Stimulated activated CD4-positive, alpha-beta T cell treated with anti-CD3 and anti-CD28 coated beads, Interleukin-2, amount 100 ng/mL, for 24 hours (primary cell): ENCODE measurements at places on chromosomes 2 and 18.

GRCh38 chr2:144796936-144797335, 277.0 kb upstream of the ZEB2 start:
- DNase-seq = no peak

DNA sequence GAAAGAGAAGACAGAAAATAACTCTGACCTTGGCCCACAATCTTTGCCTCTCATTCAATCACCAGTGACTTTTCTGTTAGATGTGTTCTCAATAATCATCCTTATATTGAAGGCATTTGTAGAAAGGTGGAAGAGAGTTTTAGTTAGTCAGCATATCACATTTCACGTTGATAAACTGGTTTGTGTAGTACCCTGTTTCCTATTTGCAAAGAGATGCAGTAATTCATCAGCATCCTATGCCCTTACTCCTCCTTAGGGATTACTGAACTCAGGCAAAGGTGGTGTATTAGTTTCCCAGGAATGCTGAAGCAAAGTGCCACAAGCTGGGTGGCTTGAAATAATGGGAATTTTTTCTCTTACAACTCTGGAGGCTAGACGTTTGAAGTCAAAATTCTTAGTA, 145.0 kb downstream of the SPP2 start:
- DNase-seq = no peak

- DNase-seq = no peak
These were observed 32.5 kb downstream of the GPR45 start for GRCh38 chr2:105274046-105274445.

DNA sequence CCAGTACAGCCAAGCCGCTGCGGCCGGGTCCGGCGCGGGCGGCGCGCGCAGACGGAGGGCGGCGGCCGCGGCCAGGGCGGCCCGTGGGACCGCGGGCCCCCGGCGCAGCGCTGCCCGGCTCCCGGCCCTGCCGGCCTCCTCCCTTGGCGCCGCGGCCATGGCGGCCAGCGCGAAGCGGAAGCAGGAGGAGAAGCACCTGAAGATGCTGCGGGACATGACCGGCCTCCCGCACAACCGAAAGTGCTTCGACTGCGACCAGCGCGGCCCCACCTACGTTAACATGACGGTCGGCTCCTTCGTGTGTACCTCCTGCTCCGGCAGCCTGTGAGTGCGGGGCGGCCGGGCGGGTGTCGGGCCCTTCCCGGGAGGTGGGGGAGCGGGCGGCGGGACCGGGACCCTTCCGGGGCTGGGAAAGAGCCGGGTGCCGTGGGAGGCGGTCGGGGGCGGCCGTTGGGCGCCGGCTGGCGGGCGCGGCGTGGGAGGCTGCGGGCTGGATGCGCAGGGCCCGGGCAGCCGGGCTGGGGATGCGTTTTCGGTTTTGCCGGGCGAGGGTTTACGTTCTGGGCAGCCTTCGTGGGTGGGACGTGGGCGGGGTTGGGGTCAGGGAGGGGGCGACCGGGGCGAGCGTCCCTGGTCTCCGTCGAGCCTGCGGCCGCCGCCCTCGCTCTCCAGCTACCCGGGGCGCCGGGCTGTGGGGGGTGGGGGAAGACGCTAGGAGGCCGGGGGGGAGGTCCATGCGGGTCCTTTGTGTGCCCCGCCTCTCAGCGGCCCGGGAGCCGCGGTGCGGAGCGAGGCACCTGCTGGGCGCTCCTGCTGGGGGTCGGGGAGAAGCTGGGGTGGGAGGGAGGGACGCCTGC, 537 bp downstream of the AGFG1 start:
- DNase-seq = peak; percentile 60

- no peak for DNase-seq
These were observed 198.7 kb downstream of the CDH20 start for GRCh38 chr18:61531891-61532290.

- no peak for DNase-seq
These were observed 161.0 kb upstream of the TMEM200C start for GRCh38 chr18:6056171-6056910.

- no peak for DNase-seq
These were observed 32.6 kb upstream of the LRRC30 start for GRCh38 chr18:7198326-7198725.

DNA sequence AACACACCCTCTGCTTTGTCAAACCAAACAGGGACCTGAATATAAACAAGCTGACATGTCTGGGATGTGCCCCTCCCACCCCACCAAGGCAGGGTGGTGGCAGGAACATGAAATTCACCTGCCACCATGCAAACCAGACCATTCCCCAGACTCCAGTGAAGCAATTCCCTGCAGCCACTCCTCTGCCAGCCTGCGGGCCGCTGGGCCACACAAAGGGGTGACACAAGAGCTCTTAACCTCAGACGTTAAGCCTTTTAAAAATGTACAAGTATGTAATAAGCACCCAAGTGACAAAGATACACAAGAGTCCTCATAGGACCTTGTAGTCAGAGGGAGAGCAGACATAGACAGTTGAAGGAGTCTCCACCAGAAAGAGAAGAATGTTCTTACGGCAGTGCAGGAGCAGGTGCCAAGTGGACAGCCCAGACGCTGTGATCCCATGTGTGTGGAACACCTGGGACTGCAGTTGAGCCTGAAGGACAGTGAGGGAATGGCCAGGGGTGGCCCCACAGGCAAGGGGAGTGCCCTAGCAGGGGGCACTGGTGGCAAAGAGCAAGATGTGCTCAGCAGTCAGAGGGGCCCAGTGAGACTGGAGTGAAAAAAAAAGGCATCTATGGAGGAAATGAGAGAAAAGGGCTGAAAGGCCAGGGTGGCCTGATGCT, 36.9 kb downstream of the CRACDL start:
- DNase-seq = no peak

- DNase-seq = no peak
These were observed 3.3 kb upstream of the TMEM18 start for GRCh38 chr2:680496-680895.

DNA sequence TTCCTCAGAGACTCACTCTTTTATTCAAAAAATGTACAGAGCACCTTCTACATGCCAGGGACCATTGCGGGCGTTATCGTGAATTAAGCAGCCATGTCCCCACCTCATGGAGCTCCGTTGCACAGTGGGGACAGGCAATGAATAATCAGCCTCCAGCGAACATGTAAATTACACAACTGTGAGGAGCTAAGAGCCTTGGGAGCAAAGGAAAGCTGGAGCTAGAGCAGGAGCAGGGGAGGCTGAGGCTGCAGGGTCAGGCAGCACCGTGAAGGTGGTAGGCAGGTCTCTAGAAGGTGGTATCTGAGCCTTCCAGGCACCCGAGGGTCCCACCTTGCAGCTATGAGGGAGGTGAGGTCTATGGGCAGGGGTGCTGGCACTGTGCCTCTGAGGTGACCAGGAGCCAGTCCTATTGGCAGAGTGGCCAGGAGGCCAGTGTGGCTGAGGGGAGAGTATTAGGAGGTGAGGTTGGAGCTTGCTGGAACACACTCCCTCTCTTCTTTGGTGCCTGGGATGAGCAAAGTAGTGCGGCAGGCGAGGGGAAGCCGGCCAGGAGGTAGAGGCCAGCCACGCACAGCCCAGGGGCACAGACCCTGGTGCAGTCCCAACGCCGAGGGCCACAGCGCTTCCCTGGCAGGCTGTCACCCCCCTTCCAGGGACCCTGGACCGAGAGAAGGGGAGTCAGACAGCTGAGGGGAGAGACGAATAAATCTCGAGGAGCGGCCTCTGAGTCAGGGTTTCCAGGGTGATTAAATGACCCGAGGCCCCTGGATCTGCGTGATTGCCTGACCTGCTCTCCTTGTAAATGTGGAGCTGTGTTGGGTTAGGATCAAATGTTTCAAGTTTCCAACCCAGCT, 167.3 kb downstream of the SEPTIN10 start:
- DNase-seq = no peak

GRCh38 chr2:136005462-136006196, 20.2 kb upstream of the DARS1 start:
- no peak for DNase-seq

- DNase-seq = no peak
These were observed 28.4 kb downstream of the ARHGAP28 start for GRCh38 chr18:6757931-6758330.

DNA sequence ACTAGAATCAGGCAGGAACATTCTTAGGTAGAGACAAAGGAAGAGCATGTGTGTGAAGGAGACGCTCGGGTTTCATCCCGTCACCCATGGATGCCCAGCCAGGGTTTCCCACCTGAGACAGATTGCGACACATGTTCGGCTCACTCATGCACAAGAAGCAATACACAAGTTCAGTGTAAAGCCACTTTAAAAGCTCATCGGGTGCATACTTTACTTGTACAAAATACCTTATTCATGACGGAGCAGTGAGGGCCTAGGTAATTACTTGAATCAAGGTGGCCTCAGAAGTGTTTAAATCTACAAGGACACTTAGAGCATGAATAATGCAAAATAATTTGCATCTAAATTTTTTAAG, 42.0 kb downstream of the ZEB2 start:
- DNase-seq = no peak

GRCh38 chr2:3193443-3194330, 183.9 kb downstream of the EIPR1 start:
- DNase-seq = no peak

GRCh38 chr2:72325592-72326422, 178.1 kb upstream of the CYP26B1 start:
- DNase-seq = no peak

DNA sequence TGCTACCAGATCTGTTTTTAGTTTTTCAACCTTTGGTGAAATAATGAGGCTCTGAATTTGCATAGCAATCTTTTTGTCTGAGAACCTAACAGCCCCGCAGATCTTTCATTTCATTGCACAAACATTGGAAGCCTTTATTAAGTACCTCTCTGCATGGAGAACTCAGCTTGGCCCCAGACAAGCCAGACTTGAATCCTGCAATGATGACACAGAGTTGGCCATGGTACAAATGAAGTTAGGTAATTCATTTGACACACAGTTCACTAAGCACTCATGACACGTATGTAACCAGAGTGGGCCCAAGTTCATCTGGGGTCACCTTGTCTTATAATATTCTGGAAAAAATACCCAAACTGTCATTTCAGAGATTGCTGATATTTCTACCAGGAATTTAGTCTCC, 439.1 kb upstream of the ID2 start:
- no peak for DNase-seq

DNA sequence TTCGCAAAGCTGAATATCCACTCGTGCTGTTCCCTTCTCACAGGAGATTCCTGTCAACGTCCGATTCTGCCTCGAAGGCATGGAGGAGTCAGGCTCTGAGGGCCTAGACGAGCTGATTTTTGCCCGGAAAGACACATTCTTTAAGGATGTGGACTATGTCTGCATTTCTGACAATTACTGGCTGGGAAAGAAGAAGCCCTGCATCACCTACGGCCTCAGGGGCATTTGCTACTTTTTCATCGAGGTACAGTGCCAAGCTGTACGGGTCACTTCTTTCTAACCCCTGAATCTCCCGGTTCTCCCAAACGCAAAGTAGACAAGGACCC, 14.6 kb downstream of the CNDP2 start:
- no peak for DNase-seq

DNA sequence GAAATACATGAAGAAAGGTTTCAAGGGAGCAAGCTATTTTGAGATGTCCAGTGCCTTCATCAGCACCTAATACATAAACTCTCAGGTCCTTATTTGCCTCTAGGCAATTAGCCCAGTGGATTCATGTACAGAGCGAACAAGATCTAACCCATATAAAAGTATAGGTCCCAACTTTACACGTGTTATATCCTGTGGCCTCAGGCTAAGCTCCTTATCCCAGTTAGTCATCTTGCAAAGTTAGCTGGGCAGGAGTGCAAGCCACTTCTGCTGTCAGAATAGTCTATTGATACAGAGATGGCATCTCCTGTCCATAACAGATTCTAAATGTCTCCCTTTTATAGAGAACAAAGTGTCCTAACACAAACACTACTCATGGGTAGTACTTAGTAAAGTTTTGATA, 203.9 kb upstream of the PIK3C3 start:
- no peak for DNase-seq

DNA sequence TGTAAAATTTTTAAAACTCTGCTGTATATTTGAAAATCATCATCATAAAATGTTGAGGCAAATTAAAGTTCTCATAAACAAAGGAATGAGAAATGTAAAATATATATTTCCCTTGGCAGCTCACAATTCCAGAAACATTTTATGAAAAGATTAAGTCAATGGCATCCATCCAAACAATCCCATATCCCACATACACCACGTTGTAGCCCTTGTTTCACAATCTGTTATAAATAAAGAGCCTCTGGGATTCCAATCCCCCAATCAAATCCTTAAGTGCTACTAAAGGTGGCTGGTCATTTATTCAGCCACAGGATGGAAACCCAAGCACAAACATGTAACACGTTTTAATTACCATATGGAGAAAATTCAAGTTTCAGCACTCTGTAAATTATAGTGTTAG, 51.7 kb downstream of the GFPT1 start:
- DNase-seq = no peak

DNA sequence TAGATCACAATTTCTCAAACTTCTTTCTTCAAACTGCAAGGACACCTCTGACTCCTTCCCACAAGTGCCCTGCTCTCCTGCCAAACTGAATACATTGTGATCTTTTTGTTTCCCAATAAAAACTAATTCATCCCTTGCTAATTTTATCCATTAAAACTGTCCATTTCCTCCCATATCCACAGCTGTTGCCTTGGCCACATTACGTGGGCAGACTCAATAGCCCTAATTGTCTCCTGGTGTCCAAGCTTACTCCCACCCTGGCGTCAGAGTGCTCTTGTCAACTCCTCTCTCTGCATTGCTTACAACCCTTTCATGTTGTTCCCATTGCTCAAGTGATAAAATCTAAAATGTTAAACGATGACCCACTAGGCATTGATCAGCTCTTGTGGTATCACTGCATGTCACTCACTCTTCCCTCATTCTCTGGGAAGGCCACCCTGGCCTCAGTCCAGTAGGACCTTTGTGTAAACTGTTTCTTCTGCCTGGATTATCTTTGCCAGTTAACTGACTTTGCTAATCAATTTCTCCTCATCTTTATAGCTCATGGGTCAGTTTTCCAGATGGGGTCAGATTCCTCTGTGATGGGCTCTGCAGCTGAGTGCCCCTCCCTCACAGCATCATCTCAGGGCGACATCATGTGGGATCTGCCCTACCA, 525.0 kb downstream of the SLC4A3 start:
- DNase-seq = no peak

DNA sequence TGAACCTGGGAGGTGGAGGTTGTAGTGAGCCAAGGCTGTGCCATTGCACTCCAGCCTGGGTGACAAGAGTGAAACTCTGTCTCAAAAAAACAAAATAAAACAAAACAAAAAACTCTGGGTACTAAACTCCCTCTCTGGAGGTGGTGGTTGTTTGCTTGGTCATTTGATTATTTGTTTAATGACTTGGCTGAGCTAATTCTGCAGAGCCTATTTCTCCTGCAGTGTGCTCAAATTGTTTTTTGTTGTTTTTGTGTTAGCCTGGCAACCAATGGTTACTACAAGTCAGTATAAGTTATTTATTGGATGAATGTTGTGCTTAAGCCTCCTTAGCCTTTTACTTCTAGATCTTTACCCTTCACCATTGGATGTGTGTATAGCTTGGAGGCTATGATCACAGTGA, 387.5 kb downstream of the ADCYAP1 start:
- DNase-seq = no peak

DNA sequence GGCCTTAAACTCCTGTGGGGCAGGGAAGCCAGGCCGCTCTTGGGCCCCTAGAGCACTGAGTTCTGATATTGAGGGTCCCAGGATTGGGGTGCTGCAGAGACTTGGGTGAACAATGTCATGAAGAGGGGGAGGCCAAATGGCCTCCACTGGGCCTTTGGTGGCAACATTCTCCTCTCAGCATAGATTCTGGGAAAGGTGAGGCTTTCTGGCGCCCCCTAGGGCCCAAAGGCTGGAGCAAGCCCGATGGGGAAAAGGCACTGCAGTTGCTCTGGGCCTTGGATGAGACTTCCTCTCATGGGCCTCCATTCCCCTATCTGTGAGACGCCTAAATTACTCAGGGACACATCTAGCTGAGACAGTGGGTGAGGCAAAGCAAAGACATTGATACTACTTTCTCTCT, 84.8 kb downstream of the ACAA2 start:
- peak; percentile 65 for DNase-seq

GRCh38 chr2:10254373-10255188, 48.1 kb upstream of the HPCAL1 start:
- no peak for DNase-seq
